ENCODE measurements at places on chromosomes 1 and 21. TPM values are rescaled to one million over a fixed set of nuclear protein-coding genes. Genes with fewer than 3 reads are reported as not detected.

GRCh38 chr1:94236013-94236491 lies 1.3 kb downstream of the ARHGAP29 start:
- H3K27ac ChIP-seq = no peak overlapping the region
- no peaks in the 10 kb centered on the region for H3K36me3 ChIP-seq
- H3K27me3 ChIP-seq = peaks cover 10% of the 10 kb centered on the region
- H3K4me1 ChIP-seq = no peaks in the 10 kb centered on the region
- peak overlapping the region; percentile 75 for H3K4me3 ChIP-seq

DNA sequence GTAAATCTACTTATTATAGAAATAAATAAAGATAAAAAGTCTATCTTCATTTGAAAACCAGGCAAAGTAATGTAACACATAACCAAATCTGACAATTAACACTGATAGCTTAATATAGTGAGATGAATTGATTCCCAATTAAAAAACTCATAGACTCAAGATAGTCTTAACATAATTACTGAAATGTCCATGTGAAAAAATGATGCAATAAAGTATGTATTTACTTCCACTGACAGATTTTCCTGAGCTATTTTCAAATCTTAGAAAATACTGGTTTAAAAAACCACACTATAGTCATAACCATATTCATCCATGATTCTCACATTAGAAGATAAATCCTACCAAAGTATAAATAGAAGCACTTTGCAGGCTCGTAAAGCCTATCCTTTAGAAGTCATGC lies 9.6 kb upstream of the DONSON start:
- H3K4me3 ChIP-seq = no peak overlapping the region
- peaks cover 61% of the 10 kb centered on the region for H3K36me3 ChIP-seq

DNA sequence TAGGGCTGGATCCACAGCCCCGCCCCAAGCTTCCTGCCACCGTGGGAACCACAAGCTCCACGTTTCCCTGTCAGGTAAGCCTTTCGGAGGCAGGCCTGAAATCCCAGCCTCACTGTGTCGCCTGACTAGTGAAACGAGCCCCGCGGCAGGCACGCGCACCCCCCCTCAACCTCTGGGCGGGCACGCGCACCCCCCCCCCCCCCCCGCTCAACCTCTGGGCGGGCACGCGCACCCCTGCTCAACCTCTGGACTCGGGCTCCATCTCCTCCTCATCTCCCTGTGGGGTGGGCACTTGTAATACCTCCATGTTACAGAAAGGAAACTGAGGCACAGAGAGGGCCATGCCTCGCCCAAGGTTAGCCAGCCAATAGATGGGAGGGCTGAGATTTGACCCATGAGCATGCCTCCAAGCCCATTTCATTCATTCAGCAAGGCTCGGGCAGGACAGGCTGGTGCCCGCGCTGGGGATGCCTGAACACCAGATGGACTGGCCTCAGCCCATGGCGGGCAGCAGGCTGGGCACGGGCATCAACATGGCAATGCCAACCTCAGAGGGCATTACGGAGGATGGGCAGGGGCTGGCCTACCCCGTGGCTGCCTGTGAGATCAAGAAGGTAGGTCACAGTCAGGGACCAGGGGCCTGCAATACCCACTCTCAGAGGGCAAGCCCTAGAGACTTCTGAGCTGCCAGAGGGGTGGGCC lies 4.7 kb downstream of the CFAP410 start:
- no peak overlapping the region for H3K27ac ChIP-seq
- peaks cover 9% of the 10 kb centered on the region for H3K4me1 ChIP-seq
- no peak overlapping the region for H3K4me3 ChIP-seq

- no peaks in the 10 kb centered on the region for H3K36me3 ChIP-seq
- H3K27me3 ChIP-seq = no peaks in the 10 kb centered on the region
- no peaks in the 10 kb centered on the region for H3K4me1 ChIP-seq
- no peak overlapping the region for H3K4me3 ChIP-seq
- DNase-seq = no peak
These were observed 23.1 kb upstream of the MCOLN2 start for GRCh38 chr1:85019994-85020393.

DNA sequence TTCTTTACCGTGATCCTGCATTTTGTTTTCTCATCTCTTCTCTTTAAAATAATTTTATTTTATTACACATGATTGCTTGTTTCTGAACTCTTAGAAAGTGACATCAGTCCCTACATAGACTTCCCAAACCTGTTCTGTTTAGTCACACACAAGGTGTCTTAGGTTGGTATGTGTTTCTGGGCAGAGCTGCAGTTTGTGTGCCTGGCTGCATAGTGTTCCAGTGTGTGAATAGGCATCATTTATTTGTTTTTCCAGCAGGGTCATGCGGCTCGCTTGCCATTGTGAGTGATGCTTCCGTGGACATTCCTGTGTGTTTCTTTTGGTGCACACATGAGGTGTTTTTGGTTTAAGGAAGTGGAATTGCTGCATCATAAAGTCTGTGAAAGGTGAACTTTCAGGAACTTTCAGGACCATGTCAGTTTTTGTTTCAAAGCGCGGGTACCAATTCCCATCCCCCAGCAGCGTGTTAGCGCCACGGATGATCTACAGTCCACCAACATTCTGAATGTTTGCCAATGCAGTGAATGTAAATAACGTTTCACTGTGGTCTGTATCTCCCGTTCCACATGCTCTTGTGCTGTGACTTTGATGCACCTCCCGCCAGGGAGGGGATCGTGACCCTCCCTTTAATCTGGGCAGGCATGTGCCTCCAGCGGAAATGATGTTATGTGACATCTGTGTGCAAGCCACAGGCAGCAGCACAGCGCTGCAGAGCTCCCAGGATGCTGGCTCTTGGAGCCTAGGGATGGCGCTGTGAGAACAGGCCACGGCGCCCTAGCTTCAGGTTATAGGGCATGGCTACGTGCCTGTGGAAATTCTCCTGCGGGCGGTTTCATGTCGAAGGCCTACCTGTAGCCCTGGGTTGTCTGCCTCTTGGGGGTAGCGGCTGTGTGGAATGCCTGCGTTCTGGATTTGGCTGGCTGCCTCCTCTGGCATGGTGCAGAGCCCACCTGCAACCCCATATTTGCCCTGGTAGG lies 144.6 kb upstream of the COL6A1 start:
- no peaks in the 10 kb centered on the region for H3K27me3 ChIP-seq
- no peak for DNase-seq
- H3K27ac ChIP-seq = no peak overlapping the region
- H3K4me1 ChIP-seq = no peaks in the 10 kb centered on the region
- no peak overlapping the region for H3K4me3 ChIP-seq

The WNT4 gene
- total RNA-seq = 3.3 TPM

GRCh38 chr1:84366786-84367185 lies 31.5 kb upstream of the DNASE2B start:
- no peaks in the 10 kb centered on the region for H3K4me1 ChIP-seq
- no peaks in the 10 kb centered on the region for H3K36me3 ChIP-seq
- H3K27ac ChIP-seq = peak overlapping the region; percentile 86
- H3K4me3 ChIP-seq = no peak overlapping the region
- DNase-seq = no peak
- no peaks in the 10 kb centered on the region for H3K27me3 ChIP-seq

DNA sequence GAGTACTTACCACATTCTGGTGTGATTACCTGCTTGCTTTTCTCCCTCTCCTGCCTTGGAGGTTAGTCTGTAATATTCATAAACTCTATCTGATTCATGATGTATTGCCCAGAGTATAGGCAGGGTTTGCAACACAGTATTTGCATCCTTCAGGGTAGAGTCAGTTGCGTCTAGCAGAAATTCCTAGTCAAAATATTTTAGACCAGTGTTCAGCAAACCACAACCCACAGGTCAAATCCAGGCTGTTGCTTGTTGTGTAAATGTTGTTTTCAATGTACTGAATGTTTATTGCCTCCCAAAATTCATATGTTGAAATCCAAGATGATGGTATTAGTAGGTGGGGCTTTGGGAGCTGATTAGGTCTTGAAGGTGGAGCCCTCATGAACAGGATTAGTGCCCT lies 82.9 kb downstream of the NGF start:
- no peaks in the 10 kb centered on the region for H3K36me3 ChIP-seq
- H3K27me3 ChIP-seq = no peaks in the 10 kb centered on the region
- H3K4me3 ChIP-seq = no peak overlapping the region
- no peak overlapping the region for H3K27ac ChIP-seq
- no peaks in the 10 kb centered on the region for H3K4me1 ChIP-seq
- no peak for DNase-seq

- H3K36me3 ChIP-seq = no peaks in the 10 kb centered on the region
- H3K4me3 ChIP-seq = no peak overlapping the region
- H3K4me1 ChIP-seq = no peaks in the 10 kb centered on the region
- H3K27ac ChIP-seq = peak overlapping the region; percentile 28
These were observed 324.9 kb downstream of the SIPA1L2 start for GRCh38 chr1:232305050-232305449.

DNA sequence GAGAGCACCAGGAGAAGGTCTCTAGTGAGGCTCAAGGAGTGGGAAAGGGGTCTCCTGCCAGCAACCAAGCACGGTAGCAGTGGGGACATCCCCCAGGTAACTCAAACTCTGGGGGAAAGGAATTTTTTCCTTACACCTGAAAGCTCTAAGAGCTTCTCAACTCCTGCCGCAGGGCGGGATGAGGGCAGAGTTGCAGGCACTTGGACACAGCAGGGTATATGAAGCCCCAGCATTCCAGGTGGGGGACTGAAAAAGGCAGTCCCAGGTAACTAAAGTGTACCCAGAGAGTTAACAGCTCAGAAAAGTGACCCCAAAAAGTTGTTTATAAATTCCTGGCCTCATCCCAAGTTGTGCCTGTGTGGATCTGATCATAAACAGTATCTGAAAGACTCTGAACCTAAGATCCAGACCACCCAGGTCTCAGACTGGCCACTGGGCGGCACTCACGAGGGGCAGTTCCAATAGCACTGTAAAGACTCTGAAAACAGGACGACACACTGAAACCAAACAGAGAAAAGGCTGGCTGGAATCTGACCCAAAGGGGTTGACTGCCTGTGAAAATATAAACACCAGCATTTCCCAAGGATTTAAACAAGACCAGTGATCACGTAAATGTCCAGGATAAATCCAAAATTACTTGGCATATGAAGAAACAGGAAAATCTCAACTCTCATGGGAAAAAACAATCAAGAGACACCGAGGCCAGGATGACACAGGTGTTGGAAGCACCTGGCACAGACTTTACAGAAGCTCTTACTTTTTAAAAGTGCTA lies 47.5 kb downstream of the HSF2BP start:
- DNase-seq = peak; percentile 57
- H3K4me1 ChIP-seq = peaks cover 21% of the 10 kb centered on the region
- no peak overlapping the region for H3K4me3 ChIP-seq
- H3K27ac ChIP-seq = peak overlapping the region; percentile 36

The ADAMTS1 gene
- 150 TPM for total RNA-seq

DNA sequence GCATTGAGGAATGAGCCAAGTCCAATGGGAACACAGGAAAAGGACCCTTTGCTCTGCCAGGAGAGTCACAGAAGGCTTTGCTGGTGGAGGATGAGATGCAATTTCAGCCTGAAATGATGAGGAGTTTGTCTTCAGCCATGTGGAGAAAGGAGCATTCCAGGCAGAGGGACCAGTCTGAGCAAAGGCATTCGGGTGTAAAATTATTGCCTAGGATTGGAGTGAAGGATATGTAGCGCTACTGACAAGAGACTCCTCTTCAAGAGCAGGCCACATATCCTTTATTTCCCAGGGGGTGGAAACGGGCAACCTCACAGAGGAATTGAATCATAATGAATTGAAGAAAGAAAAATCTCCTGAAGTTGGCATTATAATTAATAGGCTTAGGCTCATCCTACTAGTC lies 1.1 kb upstream of the CSF1 start:
- H3K4me3 ChIP-seq = no peak overlapping the region
- H3K4me1 ChIP-seq = peaks cover 35% of the 10 kb centered on the region
- no peaks in the 10 kb centered on the region for H3K36me3 ChIP-seq

DNA sequence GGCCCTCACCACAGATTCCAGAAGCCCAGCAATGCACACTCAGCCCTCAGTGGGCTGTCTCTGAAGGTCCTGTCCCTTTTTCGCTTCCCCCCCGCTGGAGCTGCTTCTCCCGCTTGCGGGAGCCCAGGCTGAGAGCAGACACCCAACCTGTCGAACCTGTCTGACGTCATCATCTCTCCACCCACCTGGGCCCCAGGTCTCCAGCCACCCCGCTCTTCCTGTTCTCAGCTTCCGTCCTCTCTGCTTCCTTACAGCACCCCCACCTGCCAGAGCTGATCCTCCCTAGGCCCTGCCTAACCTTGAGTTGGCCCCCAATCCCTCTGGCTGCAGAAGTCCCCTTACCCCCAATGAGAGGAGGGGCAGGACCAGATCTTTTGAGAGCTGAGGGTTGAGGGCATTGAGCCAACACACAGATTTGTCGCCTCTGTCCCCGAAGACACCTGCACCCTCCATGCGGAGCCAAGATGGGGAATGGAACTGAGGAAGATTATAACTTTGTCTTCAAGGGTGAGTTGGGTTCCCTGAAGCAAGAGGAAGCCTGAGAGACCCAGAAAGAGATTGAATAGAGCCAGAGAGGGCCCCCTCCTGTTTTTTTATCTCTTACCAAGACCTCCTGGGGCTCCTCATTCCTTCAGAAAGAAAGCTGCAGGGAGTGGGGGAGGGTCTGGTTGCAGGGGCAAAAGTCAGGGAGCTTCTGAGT lies at the start of gene RAB25:
Gene RAB25 (plus strand): TSS at position 224 of the 700 bp plus-strand sequence. CDS start 241 bp downstream, at position 465.
- no peaks in the 10 kb centered on the region for H3K36me3 ChIP-seq
- H3K27me3 ChIP-seq = no peaks in the 10 kb centered on the region
- H3K4me3 ChIP-seq = peak within 1 kb of the TSS; percentile 14
- DNase-seq = peak; percentile 86
- H3K4me1 ChIP-seq = no peaks in the 10 kb centered on the region

- no peaks in the 10 kb centered on the region for H3K4me1 ChIP-seq
- H3K27me3 ChIP-seq = no peaks in the 10 kb centered on the region
- no peaks in the 10 kb centered on the region for H3K36me3 ChIP-seq
- no peak overlapping the region for H3K4me3 ChIP-seq
- H3K27ac ChIP-seq = peak overlapping the region; percentile 86
- DNase-seq = peak; percentile 69
These were observed 1.2 kb upstream of the KIRREL1 start for GRCh38 chr1:157992031-157992832.

The LCE2B gene
- not detected for total RNA-seq

The GABPA gene
- 24.8 TPM for total RNA-seq

The DNAJC16 gene
- 38.1 TPM for total RNA-seq

DNA sequence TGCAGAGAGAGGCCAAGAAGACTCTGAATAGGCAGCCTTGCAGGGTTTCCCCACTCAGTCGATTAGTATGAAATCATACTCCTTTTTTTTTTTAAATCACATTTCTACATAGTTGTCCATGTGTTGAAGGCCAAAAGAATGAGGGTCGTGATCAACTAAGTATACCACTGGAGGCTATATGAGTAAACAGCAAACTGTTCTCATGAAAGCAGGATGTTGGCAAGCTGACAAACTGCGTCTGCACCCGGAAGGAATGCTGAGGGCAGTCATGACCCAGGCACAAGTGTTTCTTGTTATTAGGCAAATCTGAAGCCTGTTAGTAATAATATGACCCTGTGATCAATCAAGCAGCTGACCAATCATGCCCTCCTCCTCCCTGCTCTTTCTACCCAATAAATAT lies 213.2 kb downstream of the USH2A start:
- DNase-seq = no peak
- H3K27ac ChIP-seq = no peak overlapping the region
- no peaks in the 10 kb centered on the region for H3K4me1 ChIP-seq
- no peaks in the 10 kb centered on the region for H3K27me3 ChIP-seq

The S100A14 gene
- total RNA-seq = 244 TPM

DNA sequence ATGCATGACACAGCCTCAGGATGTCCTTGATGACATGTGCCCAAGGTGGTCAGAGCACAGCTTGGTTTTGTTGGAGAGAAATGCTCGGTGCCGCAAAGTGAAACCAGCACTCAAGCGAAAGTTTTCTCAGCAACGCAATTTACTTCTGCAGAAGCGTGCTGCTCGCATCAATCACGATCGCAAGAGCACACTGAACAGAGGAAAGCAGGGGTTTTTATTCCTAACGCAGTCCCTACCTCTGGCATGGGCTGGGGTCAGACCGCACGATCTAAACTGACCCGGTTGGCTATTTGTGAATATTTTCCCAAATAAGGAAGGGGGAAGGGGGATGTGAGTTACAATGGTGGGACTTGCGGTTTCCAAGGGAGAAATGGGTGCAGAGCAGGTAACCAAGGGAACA lies 809 bp upstream of the ZNF669 start:
- H3K36me3 ChIP-seq = no peaks in the 10 kb centered on the region
- no peaks in the 10 kb centered on the region for H3K27me3 ChIP-seq
- peaks cover 3% of the 10 kb centered on the region for H3K4me1 ChIP-seq
- H3K27ac ChIP-seq = no peak overlapping the region
